ENCODE measurements at places on chromosomes 3 and 15.

GRCh38 chr3:111862415-111862814, 3.4 kb downstream of the PHLDB2 start:
- no peak for ATAC-seq

- ATAC-seq: no peak
Measured at GRCh38 chr3:5339967-5340535, 152.5 kb downstream of the EDEM1 start.

GRCh38 chr3:109702976-109703375, 365.6 kb upstream of the DPPA4 start:
- no peak for ATAC-seq

DNA sequence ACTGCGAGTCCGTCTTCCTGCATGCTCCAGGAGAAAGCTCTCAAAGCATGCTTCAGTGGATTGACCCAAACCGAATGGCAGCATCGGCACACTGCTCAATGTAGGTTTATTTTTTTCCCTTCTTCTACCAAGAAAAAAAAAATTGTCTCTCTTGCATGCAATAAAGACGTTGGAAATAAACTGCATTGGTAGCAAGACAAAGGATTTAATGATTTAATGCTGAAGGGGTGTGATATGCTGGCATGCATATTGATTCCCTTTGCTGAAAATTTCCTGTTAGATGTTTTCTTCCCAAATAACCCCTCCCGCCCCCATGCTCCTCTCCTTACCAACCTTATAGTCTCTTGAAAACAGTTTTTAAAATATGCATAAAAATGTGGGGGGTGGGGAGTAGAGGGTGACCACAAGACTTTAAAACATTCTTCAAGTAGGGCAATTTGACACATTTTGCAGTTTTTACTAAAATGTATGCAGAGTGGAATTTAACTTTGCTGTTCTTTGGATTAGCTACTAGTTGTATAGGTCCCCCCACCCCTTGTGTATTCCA, 799 bp downstream of the RARB start:
- ATAC-seq: no peak
